ENCODE measurements at places on chromosomes 5 and 9. TPM values are rescaled to one million over a fixed set of nuclear protein-coding genes. Genes with fewer than 3 reads are reported as not detected.

GRCh38 chr5:67623078-67623477, 426.5 kb upstream of the CD180 start:
- no peak for DNase-seq

The FOXD4L5 gene
- 1.2 TPM for total RNA-seq

GRCh38 chr9:137589441-137590122, 730 bp downstream of the ZMYND19 start:
- DNase-seq, result no peak

GRCh38 chr9:97438666-97439065, 26.8 kb downstream of the TDRD7 start:
- no peak for DNase-seq

The FRRS1L gene
- total RNA-seq, result not detected

DNA sequence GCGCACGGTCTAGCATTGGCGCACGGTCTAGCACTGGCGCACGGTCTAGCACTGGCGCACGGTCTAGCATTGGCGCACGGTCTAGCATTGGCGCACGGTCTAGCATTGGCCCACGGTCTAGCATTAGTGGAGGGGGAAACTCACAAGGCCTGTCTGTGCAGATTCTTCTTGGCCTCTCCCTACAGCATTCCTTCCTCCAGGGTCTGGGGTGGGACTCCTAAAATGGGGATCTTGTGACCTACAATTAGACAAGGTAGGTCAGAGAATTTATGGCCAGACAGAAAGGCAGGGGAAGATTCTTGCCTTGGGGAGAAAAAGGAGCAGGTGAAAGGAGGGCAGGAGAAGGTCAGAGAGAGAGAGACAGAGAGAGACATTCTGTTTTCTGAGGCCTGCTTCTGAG, 5.4 kb upstream of the GBGT1 start:
- DNase-seq, result no peak

- no peak for DNase-seq
Observed at GRCh38 chr9:89839952-89840351, 235.1 kb downstream of the GADD45G start.

GRCh38 chr9:98838155-98838867, 30.8 kb downstream of the GALNT12 start:
- no peak for DNase-seq

DNA sequence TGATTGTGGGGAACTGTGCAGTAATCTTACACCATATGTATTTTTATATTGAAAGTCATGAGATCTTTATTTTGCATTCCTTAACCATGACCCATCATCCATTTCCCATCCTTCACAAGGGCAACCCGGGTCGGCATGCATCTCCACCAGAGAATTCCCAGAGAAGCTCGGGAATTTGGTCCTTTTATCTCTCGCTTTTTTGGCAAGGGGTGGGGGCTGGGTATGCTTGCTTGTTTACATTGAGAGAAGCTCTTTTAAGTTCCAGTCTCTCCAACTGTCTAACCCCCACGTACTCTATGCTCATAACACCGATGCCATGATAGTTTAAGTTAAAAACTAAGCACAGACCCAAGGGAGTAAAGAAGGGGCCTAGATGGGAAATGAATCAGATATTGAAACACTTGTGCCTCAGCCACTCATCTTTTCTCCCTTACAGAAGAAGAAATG, 109.9 kb upstream of the NFIB start:
- DNase-seq, result no peak

DNA sequence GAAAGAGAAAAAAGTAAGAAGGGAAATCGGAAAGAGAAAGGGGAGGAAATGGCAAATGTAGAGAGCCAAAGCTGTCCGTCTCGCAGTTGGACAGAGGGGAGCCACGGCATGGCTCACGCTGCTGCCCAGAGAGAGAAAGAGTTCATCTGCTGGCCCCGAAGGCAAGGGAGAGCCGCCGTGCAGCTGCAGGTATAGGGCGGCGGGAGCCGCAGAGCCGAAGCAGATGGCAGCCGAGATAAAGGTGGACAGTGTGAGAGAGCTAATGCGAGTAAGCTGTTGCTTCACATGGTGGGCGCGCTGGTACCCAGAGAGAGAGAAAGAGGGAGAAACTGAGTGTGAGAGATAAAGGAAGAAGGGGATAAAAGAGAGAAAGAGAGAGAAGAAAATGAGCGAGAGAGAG, 188.4 kb upstream of the PPP1R26 start:
- no peak for DNase-seq

The F2RL2 gene
- not detected for total RNA-seq

- no peak for DNase-seq
Observed at GRCh38 chr9:135801070-135801469, 99.1 kb downstream of the KCNT1 start.

The IL6ST gene
- total RNA-seq, result 225 TPM

DNA sequence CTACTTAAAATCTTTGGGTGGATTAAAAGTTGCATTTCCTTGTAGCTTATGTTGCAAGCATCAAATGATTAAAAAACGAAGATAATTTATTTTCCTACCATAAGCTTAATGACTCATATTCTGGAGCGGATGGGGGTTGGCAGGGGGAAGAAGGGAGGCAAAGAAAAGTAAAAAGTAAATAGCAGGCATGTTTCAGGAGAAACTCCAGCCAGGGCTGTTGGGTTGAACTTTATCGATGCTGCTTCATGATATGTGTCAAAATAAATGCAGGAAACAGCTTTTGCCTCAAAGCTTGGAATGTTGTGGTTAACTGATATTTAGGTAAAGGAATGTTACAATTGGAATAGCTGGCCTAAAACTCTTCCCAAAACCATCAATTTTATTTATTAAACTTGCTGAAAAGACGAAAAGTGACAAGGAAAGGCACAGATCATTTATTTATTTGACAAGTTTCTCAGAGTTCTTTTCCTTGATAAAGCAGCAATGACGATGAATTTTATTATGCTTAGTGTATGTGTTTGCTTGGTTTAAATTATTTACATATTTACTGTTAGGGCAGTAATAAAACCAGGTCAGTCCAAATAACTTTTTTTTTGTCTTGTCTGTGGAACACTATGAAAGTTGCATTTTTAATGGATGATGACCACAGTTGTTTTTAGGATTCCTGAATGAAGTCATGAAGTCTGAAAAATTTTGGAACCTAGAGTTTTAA, 177.9 kb downstream of the PCSK1 start:
- DNase-seq, result no peak

DNA sequence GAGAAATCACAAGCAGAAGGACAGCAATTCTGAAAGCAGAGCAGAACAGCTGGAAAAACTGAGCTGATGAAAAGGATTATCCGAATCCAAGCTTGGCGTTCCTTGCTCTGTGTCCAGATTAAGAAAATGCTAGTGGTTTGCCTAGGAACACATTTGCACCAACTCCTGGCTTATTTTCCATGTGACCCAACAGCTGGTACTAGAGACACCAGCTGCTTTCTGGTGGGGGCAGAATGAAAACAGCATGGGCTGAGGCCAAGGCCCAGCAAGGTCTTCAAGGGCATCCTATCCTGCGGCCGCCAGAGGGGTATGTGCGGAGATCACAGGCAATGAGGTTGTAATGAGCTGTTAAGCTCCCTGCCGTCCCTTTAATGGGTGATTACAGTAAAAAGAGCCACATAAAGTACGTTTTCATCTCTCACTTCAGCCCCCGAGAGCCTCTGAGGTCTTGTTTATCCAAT, 131.5 kb downstream of the DOCK8 start:
- no peak for DNase-seq

GRCh38 chr9:125472926-125473701, 211.5 kb downstream of the GAPVD1 start:
- DNase-seq, result no peak

DNA sequence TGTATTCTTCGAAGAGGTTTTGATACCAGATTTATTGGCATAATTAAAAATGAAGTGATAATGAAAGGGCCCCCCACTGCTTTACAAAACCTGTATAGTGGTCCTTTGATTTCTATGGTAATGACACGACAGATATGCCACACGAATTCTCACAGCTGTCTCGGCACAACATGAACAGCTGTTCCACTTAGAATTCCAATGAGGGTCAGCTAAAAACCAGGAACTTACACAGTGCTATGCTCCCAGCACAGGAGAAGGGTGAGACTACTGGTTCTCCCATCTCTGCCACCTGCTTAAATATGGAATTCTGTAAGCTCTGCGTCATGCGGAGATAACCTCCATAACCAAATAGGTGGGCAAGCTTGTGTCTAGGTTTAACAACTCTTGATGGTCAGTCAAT, 183.0 kb upstream of the EFNA5 start:
- no peak for DNase-seq

DNA sequence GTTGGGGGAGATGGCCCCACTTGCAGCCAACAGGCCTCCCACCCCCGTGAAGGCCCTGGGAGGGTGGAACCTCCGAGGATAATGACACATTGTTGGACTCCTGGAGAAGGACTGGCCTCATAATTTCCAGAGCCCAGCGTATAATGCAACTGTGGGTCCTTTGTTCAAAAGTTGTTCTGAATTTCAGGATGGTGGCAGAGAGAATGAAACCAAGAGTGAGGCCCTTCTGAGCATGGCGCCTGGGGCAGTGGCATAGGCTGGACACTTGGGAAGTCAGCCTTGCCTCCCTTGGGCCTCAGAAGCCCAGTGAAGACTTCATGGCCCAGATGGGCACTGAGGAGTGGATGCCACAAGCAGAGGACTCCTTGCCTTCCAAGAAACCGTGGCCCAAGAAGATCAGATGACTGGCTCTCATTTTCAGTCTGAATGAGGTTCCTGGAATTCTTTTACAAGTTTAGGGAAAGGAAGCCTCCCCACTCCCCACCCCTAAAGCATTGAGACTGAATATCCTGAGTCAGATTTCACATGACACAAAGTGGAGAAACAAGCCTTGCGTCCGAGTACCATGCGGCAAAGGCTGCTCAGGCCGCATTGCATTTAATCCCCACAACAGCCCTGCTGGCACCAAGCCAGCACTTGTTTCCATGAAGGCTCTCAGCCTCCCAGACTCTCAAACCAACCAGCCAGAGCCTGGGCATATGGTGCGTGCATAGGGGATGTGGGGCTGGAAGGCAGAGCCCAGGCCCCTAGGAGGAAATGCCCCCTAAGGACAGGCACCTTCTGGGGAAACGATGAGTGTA, 96.7 kb upstream of the SMIM23 start:
- DNase-seq, result no peak

DNA sequence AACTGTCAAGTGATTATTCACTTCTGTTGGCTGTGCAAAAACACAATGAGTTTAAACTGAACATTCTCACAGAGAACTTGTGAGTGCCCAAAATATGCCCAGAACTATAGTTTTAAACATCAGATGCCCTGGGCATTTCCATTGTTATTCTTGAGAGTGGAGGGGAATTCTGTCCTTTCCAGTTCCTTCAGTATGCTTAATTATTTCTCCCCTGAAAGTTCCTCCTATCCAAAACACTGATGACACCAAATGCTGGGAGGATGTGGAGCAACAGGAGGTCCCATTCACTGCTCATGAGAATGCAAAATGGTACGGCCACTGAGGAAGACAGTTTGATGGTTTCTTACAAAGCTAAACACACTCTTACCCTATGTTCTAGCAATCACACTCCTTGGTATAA, 55.5 kb downstream of the ROR2 start:
- no peak for DNase-seq

The RETREG1 gene
- 45.3 TPM for total RNA-seq

DNA sequence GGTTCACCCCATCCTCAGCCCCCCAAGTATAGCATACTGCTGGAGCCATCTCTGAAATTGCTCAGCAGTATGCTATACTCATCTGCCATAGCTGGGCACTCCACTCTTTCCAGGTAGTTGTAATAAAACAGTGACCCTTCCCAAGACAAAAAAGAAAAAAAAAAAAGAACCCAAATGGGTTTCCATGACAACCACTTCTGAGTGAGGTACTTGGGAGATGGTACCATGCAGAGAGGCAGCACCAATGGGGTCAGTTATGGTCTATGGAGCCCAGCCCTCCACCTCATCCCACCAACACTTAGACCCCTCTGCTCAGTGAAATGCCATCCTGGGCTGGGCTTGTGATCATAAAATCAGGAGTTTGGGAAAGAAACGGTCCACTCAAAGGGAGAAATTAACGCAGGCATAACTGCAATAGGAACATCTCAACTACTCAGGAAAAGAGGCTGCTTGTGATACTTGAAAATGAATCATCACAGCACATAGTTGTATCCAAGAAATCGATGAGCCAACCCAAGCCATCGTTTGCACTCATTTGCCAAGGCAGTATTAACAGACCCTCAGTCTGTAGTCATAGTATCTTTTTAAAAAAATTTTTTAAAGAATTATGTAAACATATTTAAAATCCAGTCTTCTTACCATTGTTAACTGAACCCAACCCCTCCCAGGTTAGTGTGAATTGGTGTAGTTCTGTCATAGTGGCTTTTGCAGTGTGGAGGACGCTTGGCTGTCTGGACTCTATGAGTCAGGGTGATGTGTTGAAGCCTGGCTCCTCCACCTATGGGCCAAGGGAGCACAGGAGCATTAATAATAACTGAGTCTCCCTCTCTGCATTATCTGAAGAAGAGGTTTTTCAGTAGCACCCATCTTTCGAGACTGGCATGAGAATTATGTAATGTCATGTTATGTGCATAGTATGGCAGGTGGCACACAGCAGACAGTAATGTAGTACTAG, 402.7 kb downstream of the SPOCK1 start:
- no peak for DNase-seq

The SNCAIP gene
- total RNA-seq, result not detected

DNA sequence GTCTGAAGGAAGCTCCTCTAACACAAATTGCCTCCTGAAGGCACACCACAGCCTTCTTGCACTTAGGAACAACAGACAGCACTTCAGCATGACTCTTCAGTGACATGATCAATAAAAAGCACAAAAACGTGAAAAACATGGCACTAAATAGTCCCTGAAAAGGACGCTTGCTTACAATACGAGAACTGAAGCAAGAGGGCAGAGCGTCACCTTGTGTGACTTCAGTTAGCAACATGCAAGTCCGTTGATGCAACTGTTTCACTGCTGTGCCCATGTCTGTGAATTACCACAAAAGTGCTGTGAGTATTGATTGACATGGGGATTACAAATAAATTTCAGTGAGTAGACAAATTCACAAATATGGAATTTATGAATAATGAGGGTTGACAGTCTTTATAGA, 219.9 kb upstream of the GAS1 start:
- no peak for DNase-seq

DNA sequence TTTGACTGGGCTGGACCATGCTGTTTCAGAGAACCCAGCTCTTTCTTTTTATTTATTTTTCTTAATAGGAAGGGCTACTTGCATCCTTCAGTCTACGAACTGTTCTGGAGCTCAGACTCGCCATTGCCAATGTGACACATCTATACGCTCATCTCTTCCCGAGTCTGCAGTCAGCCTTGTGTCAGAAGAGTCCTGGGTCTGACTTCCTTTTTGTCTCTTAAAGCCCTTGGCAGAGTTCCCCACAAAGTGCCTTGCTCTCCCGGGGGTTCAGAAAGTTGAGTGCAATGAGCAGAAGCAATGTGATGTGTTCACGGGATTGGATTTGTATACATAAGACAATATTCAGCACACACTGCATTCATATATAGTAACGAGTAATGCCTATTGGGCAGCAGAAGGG, 140.4 kb downstream of the ATPSCKMT start:
- DNase-seq, result no peak

- no peak for DNase-seq
Observed at GRCh38 chr5:124126504-124127217, 614.7 kb downstream of the CSNK1G3 start.

The SLC2A6 gene
- 3.6 TPM for total RNA-seq

GRCh38 chr5:37197340-37198050, 51.7 kb downstream of the CPLANE1 start:
- peak; percentile 19 for DNase-seq

GRCh38 chr9:86115886-86116285, 16.5 kb upstream of the GOLM1 start:
- no peak for DNase-seq

GRCh38 chr5:158642879-158643278, 456.8 kb downstream of the EBF1 start:
- DNase-seq, result no peak

GRCh38 chr5:82620957-82621600, 342.9 kb upstream of the RPS23 start:
- no peak for DNase-seq

GRCh38 chr5:122485226-122485625, 173.2 kb downstream of the SNCAIP start:
- no peak for DNase-seq

Data from naive thymus-derived CD4-positive, alpha-beta T cell (primary cell).